ENCODE measurements at places on chromosomes 5 and 9. TPM values are rescaled to one million over a fixed set of nuclear protein-coding genes. Genes with fewer than 3 reads are reported as not detected.

DNA sequence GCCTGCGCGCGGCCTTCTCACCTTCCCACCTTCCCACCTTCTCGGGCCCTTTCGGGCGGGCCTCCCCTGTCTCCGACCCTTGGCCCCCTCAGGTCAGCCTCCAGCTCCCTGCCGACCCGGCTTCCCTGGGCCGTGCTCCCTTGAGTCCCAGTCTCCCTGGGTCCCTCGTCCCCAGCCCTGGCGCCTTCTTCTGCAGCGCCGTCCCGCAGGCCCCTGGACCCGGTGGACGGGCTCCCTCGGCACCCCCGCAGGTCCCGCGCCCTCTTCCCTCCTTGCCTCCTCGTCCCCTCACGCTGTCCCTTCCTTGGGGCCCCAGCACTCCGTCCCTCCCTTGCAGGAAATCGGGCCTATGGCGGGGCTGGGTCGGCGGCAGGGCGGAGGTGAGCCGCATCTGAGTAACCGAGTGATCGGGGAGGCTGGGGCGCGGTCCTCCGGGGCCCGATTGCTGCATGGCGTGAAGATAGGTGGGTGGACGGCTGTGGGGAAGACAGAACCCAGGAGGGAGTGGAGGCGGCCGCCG, 7.6 kb downstream of the ARPC5L start:
- H3K36me3 ChIP-seq: peaks cover 14% of the 10 kb centered on the region
- H3K27me3 ChIP-seq: no peaks in the 10 kb centered on the region
- peaks cover 51% of the 10 kb centered on the region for H3K4me1 ChIP-seq
- DNase-seq: peak; percentile 39
- H3K27ac ChIP-seq: peak overlapping the region; percentile 95

- H3K4me3 ChIP-seq: no peak overlapping the region
- no peak overlapping the region for H3K27ac ChIP-seq
Measured at GRCh38 chr5:118692811-118693342, 295.5 kb downstream of the DTWD2 start.

- no peak overlapping the region for H3K4me3 ChIP-seq
- no peak for DNase-seq
- no peak overlapping the region for H3K27ac ChIP-seq
- H3K27me3 ChIP-seq: no peaks in the 10 kb centered on the region
- H3K36me3 ChIP-seq: no peaks in the 10 kb centered on the region
Measured at GRCh38 chr5:57368010-57368409, 114.6 kb downstream of the ACTBL2 start.

GRCh38 chr9:135413086-135413375, 66.6 kb upstream of the PPP1R26 start:
- H3K27ac ChIP-seq: no peak overlapping the region
- H3K36me3 ChIP-seq: no peaks in the 10 kb centered on the region
- no peak overlapping the region for H3K4me3 ChIP-seq
- no peaks in the 10 kb centered on the region for H3K4me1 ChIP-seq

Gene RNF20
- total RNA-seq: 46.8 TPM

Gene ADCY2
- total RNA-seq: not detected

DNA sequence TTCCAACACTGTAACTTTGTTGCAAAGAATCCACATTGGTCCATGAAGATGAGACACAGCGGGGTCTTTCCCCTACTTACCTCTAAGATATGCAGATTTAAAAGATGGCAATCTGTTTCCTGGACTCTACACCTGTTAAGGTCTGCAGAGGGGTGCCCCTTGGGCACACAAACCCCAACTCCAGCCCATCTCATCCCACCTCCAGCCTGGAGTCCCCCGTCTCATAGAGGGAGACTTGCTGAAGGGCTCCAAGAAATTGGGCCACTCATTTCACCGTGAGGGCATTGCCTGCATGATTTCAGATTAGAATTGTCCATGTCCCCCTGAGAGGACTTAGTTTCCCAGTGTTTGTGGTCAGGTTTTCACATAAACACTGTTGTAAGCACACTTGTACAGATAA, 365.7 kb downstream of the IRX2 start:
- no peaks in the 10 kb centered on the region for H3K27me3 ChIP-seq
- no peaks in the 10 kb centered on the region for H3K4me1 ChIP-seq

Gene GARIN3
- 0.29 TPM for total RNA-seq

DNA sequence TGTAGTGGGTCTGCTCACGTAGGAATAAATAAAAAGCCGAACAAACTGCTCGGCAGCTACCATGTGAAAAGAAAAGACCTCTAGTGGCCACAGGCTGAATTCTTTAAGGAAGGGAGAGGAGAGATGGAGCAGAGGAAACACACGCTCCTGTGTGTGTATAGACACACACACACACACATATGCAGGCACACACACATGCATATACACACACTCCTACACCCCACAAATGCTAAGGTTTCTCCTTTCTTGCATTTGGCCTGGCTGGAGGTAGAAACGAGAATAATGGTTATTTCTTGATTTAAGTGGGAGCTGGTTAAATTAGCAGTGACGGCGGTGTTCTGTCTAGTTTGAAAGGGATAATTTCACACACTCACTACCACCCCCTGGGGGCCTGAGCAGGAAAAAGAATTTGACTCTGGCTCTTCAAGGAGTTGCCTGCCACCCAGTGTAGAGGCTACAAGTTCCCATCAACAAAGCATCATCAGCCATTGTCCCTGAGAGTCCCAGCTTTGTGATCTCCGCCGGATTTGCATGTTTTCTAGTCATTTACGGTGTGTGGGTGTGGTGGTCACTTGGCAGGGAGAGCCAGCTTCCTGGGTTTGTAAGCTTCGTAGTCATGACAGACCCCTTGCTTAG, at the start of gene INSYN2B:
Gene INSYN2B (minus strand): TSS at position 78 of the 636 bp plus-strand sequence. CDS start 96,597 bp downstream, outside the sequence.
- H3K27ac ChIP-seq: no peak within 1 kb of the TSS
- H3K4me1 ChIP-seq: no peaks in the 10 kb centered on the region
- H3K36me3 ChIP-seq: peaks cover 21% of the 10 kb centered on the region
- DNase-seq: no peak
- H3K27me3 ChIP-seq: no peaks in the 10 kb centered on the region
- no peak within 1 kb of the TSS for H3K4me3 ChIP-seq

GRCh38 chr5:64462391-64462790, 43.4 kb upstream of the RGS7BP start:
- no peak overlapping the region for H3K4me3 ChIP-seq
- H3K4me1 ChIP-seq: no peaks in the 10 kb centered on the region
- H3K36me3 ChIP-seq: no peaks in the 10 kb centered on the region
- H3K27me3 ChIP-seq: no peaks in the 10 kb centered on the region

- H3K4me3 ChIP-seq: no peak overlapping the region
- H3K36me3 ChIP-seq: no peaks in the 10 kb centered on the region
- H3K27me3 ChIP-seq: no peaks in the 10 kb centered on the region
- H3K27ac ChIP-seq: no peak overlapping the region
Measured at GRCh38 chr9:85053206-85053786, 383.8 kb downstream of the NTRK2 start.

- peaks cover 63% of the 10 kb centered on the region for H3K27me3 ChIP-seq
- no peak overlapping the region for H3K27ac ChIP-seq
- H3K36me3 ChIP-seq: no peaks in the 10 kb centered on the region
- H3K4me1 ChIP-seq: peaks cover 9% of the 10 kb centered on the region
- DNase-seq: no peak
Measured at GRCh38 chr5:115179394-115180164, 9.9 kb upstream of the TRIM36 start.

Gene SLC28A3
- 1.2 TPM for total RNA-seq

DNA sequence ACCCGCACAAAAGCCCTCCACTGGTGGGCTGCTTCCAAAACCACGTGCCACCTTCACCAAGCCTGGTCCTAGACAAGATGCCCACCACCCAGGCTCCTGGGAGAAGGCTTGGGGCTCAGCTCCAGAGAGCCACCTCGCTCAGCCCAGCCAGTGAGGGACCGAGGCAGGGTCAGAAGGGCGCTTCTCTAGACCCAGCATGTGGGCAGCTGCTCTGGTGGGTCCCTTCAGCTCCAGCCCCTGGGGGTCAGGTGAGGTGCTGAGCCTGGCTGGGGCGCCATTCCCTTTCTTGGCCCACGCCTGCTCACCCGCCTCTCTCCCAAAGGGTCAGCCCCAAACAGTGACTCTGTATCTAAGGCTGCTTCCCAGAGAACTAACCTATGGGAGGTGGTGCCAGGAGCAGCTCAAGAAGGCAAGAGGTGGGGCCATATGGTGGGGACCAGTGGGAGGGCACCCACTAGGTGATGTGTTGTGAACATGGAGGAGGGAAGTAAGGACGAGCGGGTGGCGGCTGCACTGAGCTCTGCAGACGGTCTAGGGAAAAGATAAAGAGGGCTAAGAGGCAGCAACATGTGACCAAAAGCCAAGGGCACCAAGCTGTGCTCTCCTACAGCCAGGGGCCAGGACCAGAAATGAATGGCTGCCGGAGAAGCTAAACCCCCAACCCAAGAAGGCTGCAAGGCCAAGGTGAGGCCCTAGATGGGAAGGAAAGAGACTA, 79.3 kb downstream of the CAMSAP1 start:
- no peak overlapping the region for H3K4me3 ChIP-seq
- peaks cover 8% of the 10 kb centered on the region for H3K36me3 ChIP-seq
- no peak for DNase-seq

DNA sequence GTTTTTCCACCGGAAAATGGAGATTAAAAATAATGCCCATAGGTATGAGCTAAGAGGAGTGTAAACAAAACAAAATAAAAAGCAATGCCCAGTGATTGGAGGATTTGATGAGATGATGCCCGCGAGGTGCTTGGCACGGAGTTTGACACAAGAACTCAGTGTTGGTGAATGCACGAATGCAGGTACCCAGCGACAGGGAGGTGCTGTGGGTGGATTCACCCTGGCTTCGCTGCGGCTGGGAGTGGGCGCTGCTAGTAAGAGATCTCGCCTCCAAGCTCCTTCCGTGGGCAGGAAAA, 526 bp upstream of the STXBP1 start:
- peaks cover 7% of the 10 kb centered on the region for H3K27me3 ChIP-seq
- no peak for DNase-seq
- peak overlapping the region; percentile 45 for H3K27ac ChIP-seq
